Activated T-helper 17 cell treated with anti-CD3 and anti-CD28 coated beads, Interleukin-2, amount 50 U/mL, for 72 hours (primary cell): ENCODE measurements at places on chromosomes 1 and 21. TPM values are rescaled to one million over a fixed set of nuclear protein-coding genes. Genes with fewer than 3 reads are reported as not detected.

Gene LMX1A
- total RNA-seq, result not detected

- no peak for ATAC-seq
Observed at GRCh38 chr21:26758083-26758880, 86.9 kb downstream of the ADAMTS1 start.

Gene ADAMTS5
- not detected for total RNA-seq

Gene RHD
- 0.11 TPM for total RNA-seq

- no peak for ATAC-seq
Observed at GRCh38 chr1:59113876-59114457, 182.9 kb upstream of the FGGY start.

- ATAC-seq, result no peak
Observed at GRCh38 chr1:91700332-91700731, 185.6 kb downstream of the TGFBR3 start.

Gene FBXO2
- 4.0 TPM for total RNA-seq

Gene TNFRSF4
- 1,007 TPM for total RNA-seq

Gene ST6GALNAC3
- total RNA-seq, result 0.24 TPM

Gene TRAF3IP3
- total RNA-seq, result 184 TPM

- ATAC-seq, result no peak
Observed at GRCh38 chr21:44018813-44019567, 6.9 kb downstream of the TRAPPC10 start.

DNA sequence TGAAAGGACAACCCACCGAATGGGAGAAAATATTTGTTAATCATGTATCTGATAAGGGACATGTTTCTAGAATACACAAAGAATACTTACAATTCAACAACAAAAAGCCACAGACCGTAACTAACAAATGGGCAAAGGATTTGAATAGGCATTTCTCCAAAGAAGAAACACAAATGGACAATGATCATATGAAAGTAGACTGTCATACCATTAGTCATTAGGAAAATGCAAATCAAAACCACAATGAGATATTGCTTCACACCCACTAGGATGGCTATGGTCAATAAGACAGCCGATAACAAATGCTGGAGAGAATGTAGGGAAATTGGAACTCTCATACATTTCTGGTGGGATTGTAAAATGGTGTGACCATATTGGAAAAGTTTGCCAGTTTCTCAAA is 367.2 kb upstream of the SGIP1 start:
- ATAC-seq, result no peak

DNA sequence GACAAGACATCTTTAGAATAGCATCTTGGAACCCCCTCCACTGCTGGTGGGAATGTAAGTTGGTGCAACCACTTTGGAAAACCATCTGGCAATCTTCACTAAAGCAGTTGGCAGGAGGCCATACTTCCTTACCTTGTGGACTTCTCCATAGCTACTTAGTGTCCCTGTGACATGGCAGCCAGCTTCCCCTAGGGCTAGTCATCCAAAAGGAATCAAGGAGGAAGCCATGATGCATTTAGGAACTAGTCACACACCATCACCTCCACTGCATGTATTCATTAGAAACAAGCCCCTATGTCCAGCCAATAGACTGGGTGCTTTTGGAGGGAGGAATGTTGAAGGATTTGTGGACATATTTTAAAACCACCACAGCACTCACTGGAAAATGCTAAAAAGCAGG is 19.9 kb downstream of the MX2 start:
- ATAC-seq, result no peak

Gene KCNA10
- not detected for total RNA-seq

Gene CTSK
- total RNA-seq, result 9.8 TPM

- no peak for ATAC-seq
Observed at GRCh38 chr1:191206513-191207207, 729.0 kb upstream of the BRINP3 start.

DNA sequence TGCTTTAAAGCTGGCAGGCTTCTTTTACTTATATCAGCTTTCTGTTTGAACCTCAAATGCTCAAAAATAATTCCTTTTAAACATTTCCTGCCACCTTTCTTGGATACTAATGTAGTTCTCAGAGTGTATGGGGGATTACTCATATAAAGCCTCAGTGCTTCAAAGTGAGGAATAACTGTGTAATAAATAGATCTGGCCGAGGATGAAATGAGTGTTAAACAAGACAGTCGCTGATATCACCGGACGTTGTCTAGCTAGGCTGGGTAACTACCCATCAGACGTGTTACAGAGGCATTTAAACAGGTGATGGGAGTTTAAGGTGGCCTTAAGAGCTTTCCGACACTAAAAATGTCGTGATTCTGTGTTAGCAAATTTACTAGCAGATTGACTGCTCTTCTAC is 53.1 kb downstream of the VANGL2 start:
- peak; percentile 63 for ATAC-seq

DNA sequence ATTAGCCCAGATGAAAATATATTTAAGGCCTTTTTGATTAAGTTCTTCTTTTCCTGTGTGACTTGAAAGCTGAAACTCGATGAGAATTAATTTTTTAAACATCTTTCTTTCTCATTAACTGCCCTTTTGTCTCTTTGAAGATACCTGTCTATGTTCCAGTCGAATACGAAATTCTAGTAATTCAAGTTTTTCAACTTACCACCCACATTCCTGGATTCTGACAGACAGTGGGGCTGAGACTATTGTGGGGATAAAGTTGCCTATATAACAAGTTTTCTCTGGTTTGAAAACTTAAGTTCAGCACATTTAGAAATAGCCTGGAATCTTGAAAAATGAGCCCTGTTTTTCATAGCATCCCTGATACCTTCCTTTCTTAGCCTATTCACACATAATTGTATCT is 114.6 kb downstream of the NTNG1 start:
- ATAC-seq, result no peak

DNA sequence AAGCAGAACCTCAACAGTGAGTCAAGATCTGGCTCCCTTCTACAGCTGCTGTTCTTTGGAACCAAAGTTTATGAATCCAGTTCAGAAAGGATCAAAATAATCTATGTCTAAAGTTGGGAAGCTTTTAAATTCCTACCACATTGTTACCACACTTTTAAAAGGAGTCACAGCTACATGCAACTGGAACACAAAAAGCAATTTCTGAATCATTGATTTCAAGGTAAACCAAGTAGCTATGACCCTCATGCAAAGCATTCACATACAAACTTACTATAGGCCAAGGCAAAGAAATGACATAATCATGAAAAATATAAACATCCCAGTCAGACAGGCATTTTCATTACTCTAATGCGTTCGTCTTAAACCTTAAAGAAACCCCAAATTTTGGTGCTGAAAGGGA is 3.5 kb downstream of the SIPA1L2 start:
- ATAC-seq, result no peak

GRCh38 chr1:65495137-65495536 is 74.7 kb downstream of the LEPR start:
- ATAC-seq, result no peak

DNA sequence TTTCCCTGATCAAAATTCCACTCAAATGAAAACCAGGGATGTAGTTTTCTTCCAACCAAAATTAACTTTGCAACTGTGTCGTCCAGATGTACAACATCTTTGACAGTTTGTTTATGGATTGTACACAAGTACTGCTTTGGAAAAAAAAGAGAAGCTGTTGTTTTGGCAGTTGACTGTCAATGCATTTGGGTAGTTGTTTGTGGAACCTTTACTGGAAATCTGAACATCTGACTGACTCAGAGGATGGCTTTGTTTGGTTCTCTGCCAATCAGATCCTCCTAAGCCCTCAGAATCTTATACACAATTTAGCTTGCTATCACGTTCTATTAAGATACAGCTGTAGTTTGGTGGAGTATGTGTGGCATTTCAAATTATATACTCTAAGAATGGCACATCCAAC is 195.0 kb downstream of the KCNK2 start:
- ATAC-seq, result no peak

GRCh38 chr1:103489935-103490334 is 35.6 kb upstream of the RNPC3 start:
- ATAC-seq, result no peak

DNA sequence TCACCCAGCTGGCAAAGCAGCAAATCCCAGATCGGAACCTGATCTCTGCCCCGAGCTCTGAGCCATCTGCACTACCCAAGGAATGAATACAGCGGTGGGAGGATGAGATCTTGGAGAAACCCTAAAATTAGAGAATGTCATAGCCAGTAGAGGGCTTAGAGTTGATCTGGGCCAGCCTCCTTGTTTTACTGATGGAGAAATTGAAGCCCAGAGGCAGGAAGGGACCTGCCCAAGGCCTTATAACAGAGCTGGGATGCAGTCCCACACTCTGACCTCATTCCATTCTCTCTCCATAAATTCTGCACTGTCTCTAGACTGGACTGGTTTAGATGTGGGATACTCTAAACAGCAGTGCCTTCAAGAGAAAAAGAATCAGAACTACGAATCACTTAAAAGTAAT is 4.8 kb upstream of the SFN start:
- no peak for ATAC-seq

GRCh38 chr1:94105957-94106529 is 14.9 kb downstream of the ABCA4 start:
- peak; percentile 29 for ATAC-seq
